ENCODE measurements at places on chromosomes 16 and 17.

- no peak for DNase-seq
These were observed 306.2 kb downstream of the CEP112 start for GRCh38 chr17:65885541-65886312.

DNA sequence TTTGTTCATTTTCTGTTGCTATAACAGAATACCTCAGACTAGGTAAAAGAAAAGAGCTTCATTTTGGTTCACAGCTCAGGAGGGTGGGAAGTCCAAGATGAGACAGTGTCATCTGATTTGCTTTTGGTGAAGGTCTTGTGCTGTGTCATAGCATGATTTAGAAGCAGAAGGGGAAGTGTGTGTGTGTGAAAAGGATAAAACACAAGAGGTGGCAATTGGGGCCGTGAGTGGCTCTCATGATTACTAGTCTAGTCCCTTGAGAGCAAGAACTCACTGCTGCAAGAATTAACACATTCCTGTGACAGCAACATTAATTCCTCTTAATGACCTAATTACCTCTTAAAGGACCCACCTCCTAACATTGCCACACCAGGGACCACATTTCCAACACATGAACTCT is 8.3 kb downstream of the SLC35G3 start:
- no peak for DNase-seq

DNA sequence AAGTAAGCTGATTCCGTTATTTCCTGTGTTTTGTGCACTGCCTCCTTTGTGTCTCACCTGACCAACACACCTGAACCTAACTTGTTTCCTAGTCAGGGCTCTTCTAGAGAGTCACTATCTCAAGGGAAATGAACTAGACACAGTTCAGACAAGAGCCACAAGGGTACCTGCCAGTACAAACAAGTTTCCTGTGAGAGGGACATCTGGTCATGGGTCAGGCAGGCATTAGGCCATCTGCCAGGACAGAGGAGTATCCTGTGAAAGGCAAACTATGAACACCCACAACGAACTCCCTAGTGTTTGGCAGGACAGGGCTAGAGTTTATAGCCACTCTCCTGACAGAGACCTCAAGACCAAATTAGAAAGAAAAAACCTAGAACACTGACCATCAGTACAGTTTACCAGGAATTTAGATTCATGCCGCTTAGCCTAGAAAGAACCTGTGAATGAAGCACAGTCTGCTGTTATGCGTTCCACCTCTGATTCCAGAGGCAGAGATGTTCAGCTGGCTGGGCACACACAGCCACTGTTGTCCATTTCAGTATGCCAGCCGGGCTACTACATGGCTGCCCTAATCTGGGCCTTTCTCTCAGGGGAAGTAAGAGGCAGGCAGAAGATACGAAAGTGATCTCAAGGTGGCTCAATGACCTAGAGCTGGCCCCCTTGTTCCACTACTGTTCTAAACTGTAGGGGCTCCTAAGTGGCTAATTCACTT is 20.7 kb upstream of the GLG1 start:
- no peak for DNase-seq

DNA sequence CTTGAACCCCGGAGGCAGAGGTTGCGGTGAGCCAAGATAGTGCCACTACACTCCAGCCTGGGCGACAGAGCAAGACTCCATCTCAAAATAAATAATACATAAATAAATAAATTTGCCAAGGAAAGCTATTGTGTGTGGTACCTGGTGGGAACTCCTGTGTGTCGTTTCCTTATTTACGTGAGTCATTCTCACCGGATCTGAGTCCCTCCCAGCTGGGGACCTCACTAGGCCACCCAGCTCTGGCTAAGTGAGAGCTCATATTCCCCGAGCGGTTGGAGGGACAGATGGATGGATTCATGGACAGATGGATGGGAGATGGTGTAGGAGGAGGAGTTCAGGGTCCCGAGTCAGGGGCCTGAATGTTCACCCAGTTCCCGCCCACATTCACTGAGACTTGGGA is 22.9 kb upstream of the C1QL1 start:
- DNase-seq, result no peak

DNA sequence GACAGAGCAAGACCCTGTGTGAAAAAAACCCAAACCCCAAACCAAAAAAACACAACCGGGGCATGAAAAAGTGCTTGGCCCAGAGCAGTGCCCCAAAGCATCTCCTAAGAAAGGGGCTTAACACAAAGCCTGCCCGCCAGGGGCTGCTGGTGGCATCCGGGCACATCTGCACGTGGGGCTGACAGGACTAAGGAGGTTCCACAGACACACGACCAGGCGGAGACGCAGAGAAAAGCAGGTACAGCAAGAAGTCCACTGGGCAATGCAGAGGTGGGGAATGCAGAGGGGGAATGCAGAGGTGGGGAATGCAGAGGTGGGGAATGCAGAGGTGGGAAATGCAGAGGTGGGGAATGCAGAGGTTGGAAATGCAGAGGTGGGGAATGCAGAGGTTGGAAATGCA is 109.2 kb downstream of the ZNF778 start:
- DNase-seq, result no peak

DNA sequence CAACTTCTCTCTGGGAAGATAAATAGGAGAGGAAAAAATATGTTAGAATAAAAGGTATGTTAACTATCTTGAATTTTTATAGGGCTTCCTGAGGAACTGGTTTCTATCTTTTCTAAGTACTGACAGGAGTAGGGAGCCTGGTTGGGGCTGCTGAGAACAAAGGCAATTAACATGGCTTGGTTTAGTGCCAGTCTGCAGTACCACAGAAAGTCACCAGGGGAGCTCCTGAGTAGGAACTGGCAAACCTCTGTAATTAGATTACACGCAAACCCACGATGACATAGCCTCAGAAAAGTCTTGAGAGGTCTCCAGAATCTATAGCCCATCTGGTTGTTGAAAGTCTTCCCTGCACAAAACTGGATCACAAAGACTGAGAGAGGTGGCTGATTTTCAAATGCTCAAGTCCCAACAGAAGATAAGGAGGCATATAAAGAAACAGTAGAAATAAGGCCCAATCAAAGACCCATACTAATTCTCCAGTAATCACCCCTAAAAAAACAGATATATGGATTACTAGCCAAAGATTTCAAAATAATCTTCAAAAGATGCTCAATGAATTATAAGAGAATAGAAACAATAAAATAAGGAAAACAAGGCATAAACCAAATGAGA is 11.7 kb upstream of the CNTNAP4 start:
- DNase-seq, result peak; percentile 39

- no peak for DNase-seq
These were observed 7.1 kb downstream of the ARL4D start for GRCh38 chr17:43405861-43406260.

GRCh38 chr17:65169691-65170090 is 32.5 kb downstream of the RGS9 start:
- no peak for DNase-seq

DNA sequence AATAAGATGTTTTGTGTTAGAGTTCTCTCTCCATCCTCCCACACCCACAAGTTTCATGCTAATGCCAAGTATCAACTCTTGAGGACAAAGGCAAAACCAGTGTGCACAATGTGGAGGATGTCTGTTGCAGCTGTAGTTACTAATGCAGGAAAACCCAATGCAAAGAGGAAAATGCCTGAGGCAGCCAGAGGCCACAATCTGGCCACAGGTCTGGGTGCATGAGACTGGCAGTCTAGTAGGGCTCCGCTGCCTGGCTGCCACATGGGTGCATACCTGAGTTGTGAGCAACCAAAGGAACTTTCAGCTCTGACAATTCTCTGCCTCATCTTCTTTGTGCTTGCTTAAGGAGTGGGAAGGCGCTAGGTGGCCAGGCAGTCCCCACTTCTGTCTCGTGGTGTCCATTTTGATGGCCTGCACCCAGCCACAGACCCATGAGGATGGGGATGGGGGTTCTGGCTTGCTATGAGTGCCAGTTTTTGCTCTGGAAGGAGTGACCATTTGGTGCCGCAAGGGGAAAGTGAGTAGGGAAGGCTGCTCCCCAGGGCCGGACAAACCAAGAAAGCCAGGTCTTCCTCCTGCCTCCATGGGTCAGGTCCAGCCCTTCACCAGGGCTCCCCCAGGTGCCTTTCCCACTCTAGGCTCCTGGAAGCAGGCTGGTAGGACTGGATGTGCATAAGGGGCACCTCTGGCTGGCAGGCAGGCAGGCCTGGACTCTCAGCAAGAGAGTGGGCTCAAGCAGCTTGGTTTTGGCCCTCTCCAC is 4.2 kb upstream of the GFOD2 start:
- DNase-seq, result peak; percentile 45

Measured in cardiac fibroblast (primary cell).